Sigmoid colon (tissue), 7 donors: ENCODE measurements at places on chromosomes 2 and 18. TPM values are rescaled to one million over a fixed set of nuclear protein-coding genes. Genes with fewer than 3 reads are reported as not detected.

The OSBPL6 gene
- total RNA-seq, result 2.2 TPM

The ALPG gene
- total RNA-seq, result not detected

DNA sequence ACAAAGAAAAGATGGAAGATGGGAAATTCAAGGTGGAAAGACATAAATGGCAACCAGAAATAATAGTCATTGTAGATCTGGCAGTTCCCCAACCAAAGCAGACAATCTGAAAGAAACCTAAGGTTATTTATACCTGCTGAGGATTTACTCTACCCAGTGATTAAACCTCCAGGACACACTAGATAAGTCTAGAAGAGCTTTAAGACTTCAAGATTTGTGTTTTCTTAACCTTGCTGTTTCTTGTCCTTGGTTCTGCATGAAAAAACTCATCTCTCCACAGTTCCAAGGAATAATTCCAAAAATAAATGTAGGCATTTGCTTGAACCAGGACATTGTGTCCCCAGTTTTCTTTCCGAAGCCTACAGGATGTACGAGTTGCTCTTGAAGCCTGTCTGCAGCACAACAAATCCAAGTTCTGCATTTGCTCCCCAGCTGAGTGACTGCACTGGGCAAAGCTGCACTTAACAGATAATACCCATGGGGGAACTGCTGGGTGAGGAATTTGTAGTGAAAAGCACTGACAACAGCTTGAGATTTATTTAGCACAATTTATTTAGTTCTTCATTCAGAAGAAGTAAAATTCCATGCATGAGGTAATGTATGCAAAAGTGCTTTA lies 19.8 kb downstream of the DTNA start:
- peak overlapping the region; percentile 58 for H3K27ac ChIP-seq
- H3K4me1 ChIP-seq, result peaks cover 40% of the 10 kb centered on the region
- no peaks in the 10 kb centered on the region for H3K36me3 ChIP-seq
- no peak for DNase-seq
- H3K4me3 ChIP-seq, result no peak overlapping the region

The ACTG2 gene
- total RNA-seq, result 5,559 TPM

DNA sequence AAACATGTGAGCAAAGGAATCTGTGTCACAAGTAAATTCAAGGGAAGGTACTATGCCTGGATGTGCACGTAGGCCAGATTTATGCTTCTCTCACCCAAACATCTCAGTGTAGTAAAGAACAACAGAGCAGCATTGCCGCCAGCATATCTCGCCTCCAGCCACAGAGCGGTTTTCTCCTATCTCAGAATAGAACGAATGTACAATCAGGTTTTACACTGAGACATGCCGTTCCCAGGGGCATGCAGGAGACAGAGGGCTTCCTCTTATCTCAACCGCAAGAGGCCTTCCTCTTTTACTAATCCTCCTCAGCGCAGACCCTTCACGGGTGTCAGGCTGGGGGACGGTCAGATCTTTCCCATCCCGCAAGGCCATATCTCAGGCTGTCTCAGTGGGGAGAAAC lies 175.3 kb downstream of the RPIA start:
- no peak for DNase-seq
- H3K4me1 ChIP-seq, result no peaks in the 10 kb centered on the region
- H3K27ac ChIP-seq, result no peak overlapping the region
- peaks cover 12% of the 10 kb centered on the region for H3K27me3 ChIP-seq
- no peak overlapping the region for H3K4me3 ChIP-seq
- H3K36me3 ChIP-seq, result no peaks in the 10 kb centered on the region

The EFR3B gene
- total RNA-seq, result 1.9 TPM

- no peak overlapping the region for H3K4me3 ChIP-seq
- peak; percentile 81 for DNase-seq
- peak overlapping the region; percentile 81 for H3K27ac ChIP-seq
- H3K27me3 ChIP-seq, result no peaks in the 10 kb centered on the region
Observed at GRCh38 chr18:9827793-9828505, 57.8 kb upstream of the TXNDC2 start.

DNA sequence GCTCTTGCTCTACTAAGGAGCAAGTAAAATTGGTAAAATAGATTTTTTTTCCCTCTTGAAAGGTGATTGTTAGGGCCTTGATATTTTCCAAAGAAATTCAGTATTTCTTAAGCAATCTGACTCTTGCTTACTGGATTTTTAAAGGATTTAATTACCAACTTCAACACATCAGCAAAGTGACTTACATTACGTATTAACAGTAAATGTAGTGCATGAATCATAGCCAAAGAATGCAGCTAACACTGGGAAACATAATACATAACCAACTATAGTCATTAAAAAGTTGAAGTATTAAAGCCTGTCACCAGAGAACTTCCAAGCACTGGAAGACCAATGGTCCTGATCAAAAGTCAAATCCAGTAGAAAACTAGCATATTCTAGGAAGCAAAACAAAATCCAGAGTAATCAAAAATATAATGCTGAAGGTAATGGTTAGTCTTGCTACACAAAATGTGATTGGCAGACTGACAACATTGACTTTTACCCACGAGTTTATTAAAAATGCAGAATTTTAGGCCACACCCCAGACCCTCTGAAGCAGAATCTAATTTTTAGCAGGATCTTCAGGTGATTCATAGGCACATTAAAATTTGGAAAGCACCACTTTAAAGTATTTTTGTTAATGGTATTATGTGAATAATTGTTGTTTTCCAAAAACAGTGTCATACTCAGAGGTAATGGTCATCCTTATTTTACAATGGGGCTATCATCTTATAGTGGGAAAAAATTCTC lies 31.8 kb upstream of the CAVIN2 start:
- H3K4me1 ChIP-seq, result no peaks in the 10 kb centered on the region
- no peaks in the 10 kb centered on the region for H3K36me3 ChIP-seq
- no peaks in the 10 kb centered on the region for H3K27me3 ChIP-seq
- H3K4me3 ChIP-seq, result no peak overlapping the region

GRCh38 chr2:48711343-48711742 lies 44.2 kb downstream of the LHCGR start:
- no peaks in the 10 kb centered on the region for H3K27me3 ChIP-seq
- H3K4me1 ChIP-seq, result peaks cover 23% of the 10 kb centered on the region
- no peak overlapping the region for H3K27ac ChIP-seq
- H3K36me3 ChIP-seq, result no peaks in the 10 kb centered on the region
- no peak for DNase-seq

The FZD7 gene
- 37.9 TPM for total RNA-seq

The TMEM37 gene
- 4.1 TPM for total RNA-seq

- no peak overlapping the region for H3K27ac ChIP-seq
- H3K4me3 ChIP-seq, result no peak overlapping the region
- no peaks in the 10 kb centered on the region for H3K36me3 ChIP-seq
- H3K4me1 ChIP-seq, result peaks cover 9% of the 10 kb centered on the region
- no peak for DNase-seq
Observed at GRCh38 chr2:176917-177316, 86.9 kb downstream of the SH3YL1 start.

DNA sequence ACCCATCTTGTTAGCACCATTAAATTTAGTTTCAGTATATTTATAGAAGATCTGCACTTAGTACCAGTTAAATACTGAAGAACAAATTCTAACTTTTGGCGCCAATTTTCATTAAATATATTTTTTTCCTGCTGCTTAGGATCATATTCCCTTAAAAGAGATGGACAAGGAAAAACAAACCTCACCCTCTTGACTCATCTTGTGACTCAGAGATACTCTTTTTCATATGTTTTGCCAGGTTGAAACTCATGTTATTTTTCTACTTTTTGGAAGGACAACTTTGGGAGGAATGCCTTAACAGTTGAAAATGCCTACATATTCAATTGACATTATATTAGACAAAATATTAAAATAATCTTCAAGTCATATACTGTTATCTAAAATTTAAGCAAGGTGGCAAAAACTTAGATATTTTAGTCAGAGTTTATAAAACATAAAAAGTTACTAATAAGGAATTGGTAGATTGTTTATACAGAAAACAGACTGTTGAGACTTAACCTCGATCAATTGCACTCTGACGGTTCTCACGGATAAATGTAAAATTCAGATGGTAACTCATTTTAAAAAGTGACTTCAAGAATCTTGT lies 36.2 kb downstream of the PNO1 start:
- no peaks in the 10 kb centered on the region for H3K36me3 ChIP-seq
- H3K27me3 ChIP-seq, result no peaks in the 10 kb centered on the region
- H3K27ac ChIP-seq, result no peak overlapping the region
- no peak overlapping the region for H3K4me3 ChIP-seq
- no peak for DNase-seq
- peaks cover 61% of the 10 kb centered on the region for H3K4me1 ChIP-seq

The GGCX gene
- total RNA-seq, result 24.9 TPM

GRCh38 chr18:3799515-3799914 lies 349.5 kb downstream of the TGIF1 start:
- no peaks in the 10 kb centered on the region for H3K4me1 ChIP-seq
- no peaks in the 10 kb centered on the region for H3K27me3 ChIP-seq
- no peak overlapping the region for H3K27ac ChIP-seq
- DNase-seq, result no peak
- H3K4me3 ChIP-seq, result no peak overlapping the region
- H3K36me3 ChIP-seq, result no peaks in the 10 kb centered on the region
